ENCODE measurements at places on chromosomes 6 and 20. TPM values are rescaled to one million over a fixed set of nuclear protein-coding genes. Genes with fewer than 3 reads are reported as not detected.

- DNase-seq: no peak
Measured at GRCh38 chr20:34892671-34893070, 16.3 kb downstream of the ACSS2 start.

DNA sequence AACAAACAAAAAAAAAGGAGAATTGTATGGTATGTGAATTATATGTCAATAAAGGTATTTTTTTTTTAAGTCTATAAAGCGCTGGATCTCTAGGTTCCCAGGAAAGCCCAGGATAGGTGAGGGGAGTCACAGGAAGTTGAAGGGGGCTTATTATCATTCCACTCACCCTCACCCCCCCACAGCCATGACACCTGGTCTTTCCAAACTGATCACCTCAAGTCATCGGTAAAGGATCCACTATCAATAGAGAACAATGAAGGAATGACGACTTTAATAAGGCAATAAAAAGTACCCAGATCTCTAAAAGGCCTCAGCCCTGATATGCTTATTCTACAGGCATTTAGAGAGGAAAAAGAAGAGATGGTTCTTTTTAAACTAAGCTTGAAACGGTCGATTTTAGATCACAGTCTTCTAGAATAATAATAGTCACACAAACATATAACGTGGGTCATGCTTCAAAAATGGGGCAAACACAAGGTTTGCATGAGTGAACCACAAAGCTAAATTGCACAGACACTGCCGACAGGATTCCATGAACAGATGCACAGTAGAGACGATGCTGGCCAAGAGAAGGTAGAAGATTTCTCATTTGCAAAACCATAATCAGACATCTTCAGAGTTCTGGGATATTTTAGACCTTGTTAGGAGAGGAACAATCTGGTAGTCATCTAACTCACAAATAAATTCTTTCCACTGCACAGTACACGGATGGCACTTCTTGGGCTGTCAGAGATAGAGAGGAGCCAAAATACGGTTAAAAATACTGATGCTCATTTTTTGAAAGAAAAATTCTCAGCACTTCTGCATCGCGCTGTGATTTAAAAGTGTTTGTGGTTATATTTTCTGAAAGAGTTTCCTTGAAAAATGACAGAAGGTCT lies 21.0 kb downstream of the ZMYND8 start:
- DNase-seq: no peak

- no peak for DNase-seq
Measured at GRCh38 chr6:168404560-168404959, 36.4 kb upstream of the SMOC2 start.

- no peak for DNase-seq
Measured at GRCh38 chr6:31580807-31581433, 1.3 kb downstream of the LTB start.

- DNase-seq: no peak
Measured at GRCh38 chr6:117276778-117277316, 11.5 kb downstream of the VGLL2 start.

The RNF182 gene
- not detected for total RNA-seq

DNA sequence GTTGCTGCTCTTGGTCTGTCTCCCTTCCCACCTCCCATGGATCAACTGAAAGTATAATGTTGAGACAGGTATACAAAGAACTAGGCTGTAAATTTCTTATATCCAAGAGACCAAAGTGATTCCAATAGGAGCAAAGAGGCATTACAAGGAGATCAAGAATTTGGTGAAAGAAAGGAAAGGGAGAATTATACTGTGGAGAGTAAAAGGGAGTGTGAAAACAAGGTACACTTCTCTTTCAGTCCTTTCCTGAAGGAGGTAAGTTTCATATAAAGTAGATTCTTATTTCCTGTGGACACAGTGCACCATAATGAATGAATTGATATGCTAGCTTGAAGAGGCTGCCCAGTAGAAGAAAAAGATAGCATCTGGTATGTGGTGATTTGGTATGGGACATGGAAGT lies 49.7 kb downstream of the CD2AP start:
- DNase-seq: no peak

- no peak for DNase-seq
Measured at GRCh38 chr6:36374972-36375371, 12.5 kb downstream of the ETV7 start.

The FILIP1 gene
- total RNA-seq: 13.4 TPM

DNA sequence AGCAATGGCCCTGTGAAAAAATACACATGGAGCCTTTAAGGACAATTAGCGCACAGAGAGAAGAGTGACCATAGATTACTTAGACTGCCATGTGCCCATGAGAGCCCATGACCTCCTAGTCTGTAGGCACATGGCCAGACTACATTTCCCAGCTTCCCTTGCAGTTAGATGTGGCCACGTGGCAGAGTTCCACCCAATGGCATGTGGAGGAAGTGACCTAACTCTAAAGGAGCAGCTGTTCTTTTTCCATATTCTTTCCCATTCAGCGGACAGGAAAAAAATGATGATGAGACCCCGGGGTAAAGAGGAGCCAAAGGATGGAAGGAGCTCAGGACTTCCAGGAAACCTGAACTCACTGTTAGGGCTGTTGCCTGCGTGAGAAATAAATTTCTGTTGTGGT lies 116.6 kb downstream of the CBLN4 start:
- DNase-seq: no peak

GRCh38 chr6:24480705-24481104 lies 8.7 kb downstream of the GPLD1 start:
- DNase-seq: no peak

- no peak for DNase-seq
Measured at GRCh38 chr6:161265554-161265953, 8.3 kb downstream of the AGPAT4 start.

DNA sequence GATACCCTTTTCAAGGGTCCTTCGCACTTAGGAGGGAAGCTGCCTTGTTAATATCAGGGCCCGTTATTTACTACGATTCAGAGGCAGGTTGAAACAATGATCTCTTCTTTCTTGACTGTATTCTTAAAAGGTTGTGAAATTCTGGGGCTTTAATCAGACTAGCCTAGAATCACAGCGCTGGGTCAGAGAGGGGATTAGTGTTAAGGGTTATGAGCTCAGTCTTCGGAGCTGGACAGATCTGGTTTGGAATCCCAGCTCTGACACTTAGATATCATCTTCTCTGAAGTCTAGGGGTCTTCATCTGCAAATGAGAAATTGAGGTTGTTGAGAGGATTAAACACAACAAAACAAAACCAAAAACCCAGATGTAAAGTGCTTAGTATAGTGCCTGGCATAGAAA lies 77.4 kb downstream of the CD83 start:
- no peak for DNase-seq

The MAS1 gene
- not detected for total RNA-seq

GRCh38 chr20:2986466-2986865 lies 57.0 kb upstream of the GNRH2 start:
- DNase-seq: no peak

- DNase-seq: no peak
Measured at GRCh38 chr20:5143851-5144250, 17.0 kb downstream of the CDS2 start.

The PAK5 gene
- 0.34 TPM for total RNA-seq

The TBXT gene
- total RNA-seq: not detected

The CST2 gene
- total RNA-seq: not detected

DNA sequence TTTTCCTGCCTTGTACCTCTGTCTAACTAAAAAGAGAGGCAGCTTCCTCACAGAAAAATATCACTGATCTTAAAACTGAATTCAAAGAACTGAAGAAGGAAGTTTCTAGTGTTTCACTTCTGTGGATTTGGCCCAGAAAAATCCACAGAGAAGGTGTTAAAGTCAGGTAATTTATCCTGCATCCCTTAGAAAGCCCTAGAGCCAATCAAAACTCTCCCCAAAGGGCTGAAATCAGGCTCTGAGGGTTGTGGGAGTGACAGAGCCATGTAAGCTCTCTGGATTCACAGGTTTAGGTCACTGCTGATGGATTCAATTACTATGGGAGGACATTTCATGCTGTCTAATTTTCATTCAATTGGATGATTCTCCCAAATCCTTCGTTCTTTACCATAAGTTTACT lies 152.3 kb downstream of the OR2B2 start:
- no peak for DNase-seq

GRCh38 chr6:136740050-136740974 lies 52.0 kb downstream of the MAP3K5 start:
- DNase-seq: no peak

GRCh38 chr20:17735959-17736621 lies 36.3 kb downstream of the BANF2 start:
- no peak for DNase-seq

DNA sequence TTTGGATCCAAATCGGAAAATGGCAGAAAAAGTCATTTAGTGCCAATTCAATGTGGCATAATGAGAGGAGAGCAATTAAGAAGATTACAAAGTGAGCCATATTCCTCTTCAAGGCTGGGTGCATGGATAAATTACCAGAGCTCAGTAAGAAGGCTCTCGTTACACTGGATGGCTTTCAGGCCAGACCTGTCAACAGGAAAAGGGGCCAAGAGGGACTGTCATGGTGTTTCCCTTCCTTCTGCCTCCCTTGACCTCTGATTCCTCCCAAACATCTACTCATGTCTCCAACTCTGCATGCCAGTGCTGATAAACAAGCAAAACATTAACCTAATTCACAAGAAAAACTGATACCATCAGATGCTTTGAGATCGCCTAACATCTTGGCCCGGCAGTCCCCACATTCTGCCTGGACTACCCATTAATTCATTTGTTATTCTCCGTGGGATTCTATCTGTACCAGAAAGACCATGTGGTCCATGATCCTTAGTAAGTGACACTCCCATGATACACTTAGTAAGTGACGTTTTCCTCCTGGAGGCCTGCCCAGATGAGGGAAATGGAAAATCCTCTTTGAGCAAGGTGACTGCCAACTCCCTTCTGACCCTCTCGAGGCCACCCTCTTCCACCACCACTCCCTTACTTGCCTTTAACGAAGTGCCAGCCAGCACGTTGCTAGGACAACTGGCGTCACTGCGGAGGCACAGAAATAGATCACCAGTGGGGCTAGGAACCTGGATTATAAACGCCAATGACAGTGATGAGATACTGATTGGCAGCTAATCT lies 239.2 kb downstream of the GMPR start:
- DNase-seq: no peak

The SLC26A8 gene
- total RNA-seq: not detected

GRCh38 chr6:152573762-152574161 lies 63.4 kb downstream of the SYNE1 start:
- no peak for DNase-seq

GRCh38 chr20:47727909-47728361 lies 57.3 kb downstream of the SULF2 start:
- no peak for DNase-seq

DNA sequence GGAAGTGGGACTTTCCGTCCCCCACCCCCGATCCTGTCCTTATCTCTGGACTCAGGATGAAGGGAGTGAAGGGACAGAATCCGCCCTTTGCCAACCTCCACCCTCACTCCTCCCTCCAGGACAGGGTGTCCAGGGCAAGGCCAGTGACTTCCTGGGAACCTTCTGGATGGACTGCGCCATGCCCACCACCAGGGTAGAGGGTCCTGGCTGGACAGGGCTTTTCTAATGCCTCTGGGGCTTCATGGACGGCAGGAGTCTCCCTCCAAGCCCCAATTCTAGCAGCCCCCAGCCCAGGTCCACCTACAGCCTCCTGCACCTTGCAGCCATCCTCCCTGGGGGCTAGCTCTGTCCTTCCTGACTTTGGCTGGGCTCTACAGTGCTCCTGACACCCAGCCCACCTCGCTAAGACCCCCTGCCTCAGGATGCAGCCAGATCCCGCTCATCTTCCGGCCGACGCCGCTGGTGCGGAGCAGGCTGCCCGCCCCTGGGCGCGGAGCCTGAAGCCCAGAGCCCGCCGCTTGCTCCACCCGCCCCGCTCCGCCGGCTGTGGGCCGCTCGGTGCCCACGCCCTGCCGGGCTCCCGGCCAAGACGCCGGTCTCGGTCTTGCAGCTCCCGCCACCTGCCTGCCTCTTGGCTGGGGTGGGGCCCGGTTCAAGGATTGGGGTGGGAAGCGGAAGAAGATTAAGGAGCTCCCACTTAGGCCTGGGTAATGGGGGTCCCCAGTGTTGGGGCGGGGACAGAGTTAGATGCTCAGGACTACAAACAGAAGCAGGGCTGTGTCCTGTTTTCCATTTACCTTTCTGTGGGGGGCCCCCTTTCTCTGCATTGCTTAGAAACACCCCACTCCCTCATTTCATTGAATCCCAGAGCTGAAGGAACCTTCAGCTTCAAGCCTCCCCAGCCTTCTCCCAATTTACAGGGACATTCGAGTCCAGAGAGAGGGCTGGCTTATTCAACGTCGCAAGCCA lies 72.8 kb downstream of the MDGA1 start:
- no peak for DNase-seq

DNA sequence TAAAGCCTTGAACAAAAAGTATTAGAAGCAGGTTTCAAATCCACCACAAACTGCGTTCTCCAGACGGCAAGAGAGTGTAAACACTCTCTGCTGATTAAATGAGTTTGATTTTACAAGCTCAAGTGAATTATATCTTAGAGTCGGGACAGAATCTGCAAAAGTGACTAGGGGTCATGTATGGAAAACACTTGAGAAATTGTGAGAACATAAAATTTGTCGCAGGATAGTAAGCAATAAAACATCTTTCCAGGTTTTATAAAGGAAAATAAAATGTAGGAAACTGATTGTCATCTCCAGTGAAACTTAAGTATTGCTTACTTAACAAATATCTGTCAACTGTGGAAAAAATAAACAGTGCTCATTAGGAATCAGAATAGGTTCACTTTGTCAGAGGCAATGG lies 374.2 kb downstream of the ARHGAP18 start:
- DNase-seq: no peak

The PPP1R16B gene
- total RNA-seq: 4.4 TPM

DNA sequence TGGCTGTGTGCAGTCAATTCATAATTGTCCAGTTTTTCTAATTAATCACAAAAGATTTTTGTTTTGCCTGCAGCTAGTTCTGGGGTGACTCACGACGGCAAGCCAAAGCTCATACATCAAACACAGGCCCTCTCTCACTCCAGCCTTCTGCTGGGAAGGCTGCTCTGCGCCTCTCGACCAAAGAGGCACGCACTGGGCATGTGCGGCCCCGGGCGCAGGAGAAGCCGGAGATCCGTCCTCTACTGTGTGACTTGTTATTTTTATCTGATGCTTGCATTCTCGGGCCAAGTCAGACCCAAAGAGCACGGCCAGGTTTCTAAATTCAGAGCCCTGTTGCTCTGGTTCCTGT lies 98.5 kb downstream of the TFAP2A start:
- DNase-seq: no peak

DNA sequence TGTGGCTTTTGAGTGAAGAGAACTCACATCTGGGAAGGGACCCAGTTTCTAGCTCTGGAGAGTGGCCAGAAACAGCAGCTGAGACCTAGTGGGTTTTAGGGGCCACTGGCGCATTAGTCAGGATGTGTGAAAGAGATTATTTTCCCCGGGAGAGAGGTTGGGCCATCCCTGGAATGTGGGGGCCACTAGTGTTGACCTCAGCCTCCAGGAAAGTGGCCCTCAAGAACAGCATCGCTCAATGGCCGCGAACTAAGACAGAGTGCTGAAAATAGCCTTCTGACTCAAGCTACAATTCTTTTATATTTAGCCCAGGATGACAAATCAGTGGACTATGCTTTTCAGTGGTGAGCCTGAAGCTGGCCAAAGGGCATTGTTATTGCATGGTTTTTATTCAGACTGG lies 210.4 kb upstream of the RNF24 start:
- DNase-seq: no peak
